Activated CD4-positive, alpha-beta T cell treated with anti-CD3 and anti-CD28 coated beads, Interleukin-2, amount 50 U/mL, for 48 hours (primary cell): ENCODE measurements at places on chromosomes 1 and 21.

DNA sequence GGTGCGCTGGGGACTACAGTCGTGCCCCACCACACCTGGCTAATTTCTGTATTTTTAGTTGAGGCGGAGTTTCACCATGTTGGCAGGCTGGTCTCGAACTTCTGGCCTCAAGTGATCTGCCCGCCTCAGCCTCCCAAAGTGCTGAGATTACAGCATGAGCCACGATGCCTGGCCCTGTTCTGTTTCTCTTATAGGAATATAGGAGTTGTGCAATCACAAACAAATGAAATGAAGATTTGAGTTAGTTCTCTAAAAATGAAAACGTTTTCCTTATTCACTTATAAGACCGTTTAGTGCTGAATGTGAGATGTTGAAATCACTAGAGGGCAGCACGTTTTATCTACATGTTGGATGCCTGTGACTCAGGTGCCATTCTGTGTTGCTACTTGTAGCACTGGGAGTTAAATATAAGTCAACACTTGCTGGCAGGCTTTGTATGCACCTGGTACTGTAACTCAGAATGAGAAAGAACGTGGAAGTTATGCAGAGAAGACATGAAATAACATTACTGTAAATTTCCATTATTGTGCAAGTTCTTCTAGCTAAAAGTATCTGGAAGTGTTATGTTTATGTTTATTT, 45.8 kb downstream of the MIGA1 start:
- no peak for DNase-seq

DNA sequence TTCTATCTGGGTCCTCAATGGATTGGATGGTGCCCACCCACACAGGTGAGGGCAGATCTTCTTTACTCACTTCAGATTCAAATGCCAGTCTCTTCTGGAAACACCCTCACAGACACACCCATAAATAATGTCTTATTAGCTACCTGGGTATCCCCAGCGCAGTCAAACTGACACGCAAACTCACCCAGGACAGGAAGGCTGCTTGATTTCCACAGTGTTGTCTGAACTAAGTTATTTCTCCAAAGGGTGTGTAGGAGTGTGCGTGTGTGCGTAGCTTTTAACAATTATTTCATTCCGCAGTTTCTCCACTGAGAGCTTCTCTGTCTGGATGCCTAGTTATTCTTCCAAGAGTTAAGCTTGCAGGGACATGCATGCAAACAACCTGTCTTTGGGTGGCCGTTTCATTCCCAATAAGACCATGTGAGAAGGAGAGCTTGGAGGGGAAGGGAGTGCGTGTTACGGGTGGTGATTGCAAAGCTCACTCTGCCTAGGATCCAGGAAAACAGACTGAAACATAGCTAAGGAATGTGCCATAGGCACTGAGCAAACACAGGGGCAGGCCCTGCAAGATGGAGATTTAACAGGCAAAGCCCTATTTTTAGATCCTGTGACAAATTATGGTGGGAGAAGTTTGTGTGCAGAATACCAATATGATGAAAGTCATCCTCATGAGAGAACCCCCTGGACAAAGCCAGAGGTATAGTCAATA, 269.7 kb downstream of the DYRK1A start:
- DNase-seq, result no peak

DNA sequence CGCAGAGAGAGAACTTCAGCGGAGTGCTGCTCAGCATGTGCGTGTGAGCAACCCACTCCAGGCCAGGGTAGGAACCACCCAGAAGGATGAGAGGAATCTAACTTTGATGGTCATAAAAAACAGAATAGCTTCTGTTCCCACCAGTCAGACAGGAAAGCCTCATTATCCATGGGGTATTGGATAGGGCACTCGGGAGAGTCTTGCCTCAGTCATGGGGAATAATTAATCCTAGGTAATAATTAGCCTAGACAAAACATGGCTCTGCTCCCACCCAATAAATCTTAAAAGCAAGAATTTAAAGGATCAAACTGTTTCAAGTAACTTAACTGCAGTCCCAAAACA, 35.3 kb downstream of the LDLRAD1 start:
- no peak for DNase-seq

GRCh38 chr1:67544921-67545320, 114.7 kb upstream of the SERBP1 start:
- DNase-seq, result no peak

- peak; percentile 65 for DNase-seq
Measured at GRCh38 chr1:169680377-169681019, 30.9 kb downstream of the SELL start.

GRCh38 chr1:230125640-230126528, 58.8 kb downstream of the GALNT2 start:
- peak; percentile 44 for DNase-seq
